NCI-H1417 (cell line): ENCODE measurements at places on chromosomes 1 and 21.
A peak's percentile ranks its signal among the peaks of the same experiment; 100 is the strongest.

GRCh38 chr1:75677443-75677842 lies 47.1 kb upstream of the ACADM start:
- DNase-seq = peak; percentile 64

DNA sequence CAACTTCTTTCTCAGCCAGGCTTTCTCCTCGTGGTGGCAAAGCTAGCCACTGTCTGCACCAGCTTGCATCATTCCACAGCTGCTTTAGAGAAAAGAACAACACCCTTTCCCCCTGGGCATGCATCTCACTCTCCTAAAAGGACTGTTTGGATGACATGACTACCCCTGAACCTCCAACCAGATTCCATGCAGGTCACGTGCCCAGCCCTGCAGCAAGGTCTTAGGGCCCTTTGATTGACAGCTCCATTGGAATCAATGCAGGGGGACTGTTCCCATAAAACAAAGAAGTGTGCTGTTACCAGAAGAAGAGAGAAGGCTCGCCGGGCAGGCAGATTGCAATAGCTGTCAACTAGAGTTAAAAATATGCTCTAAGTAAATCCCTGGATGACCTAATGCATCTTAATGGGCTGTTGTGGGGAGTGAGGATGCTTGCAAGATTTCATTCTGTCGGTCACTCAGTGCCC lies 24.4 kb downstream of the KCNA2 start:
- DNase-seq = no peak

DNA sequence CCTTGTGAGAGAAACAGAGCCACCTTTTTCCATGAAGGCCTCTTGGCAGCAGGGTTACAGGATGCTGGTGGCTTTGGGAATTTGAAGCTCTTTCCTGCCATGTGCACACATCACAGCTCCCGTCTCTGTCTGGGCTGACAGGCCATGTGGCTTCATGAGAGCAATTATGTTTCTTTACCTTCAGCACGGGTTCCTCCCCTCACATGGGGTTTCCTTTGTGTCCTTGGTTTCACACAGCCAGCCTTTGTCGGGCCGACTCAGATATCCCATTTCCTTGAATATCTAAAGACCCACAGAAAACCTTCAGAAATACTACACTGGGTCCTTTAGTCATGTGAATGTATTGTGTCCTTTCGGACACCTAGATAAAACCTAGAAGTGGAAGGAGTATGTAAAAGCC lies 7.1 kb downstream of the CLIC6 start:
- DNase-seq = peak; percentile 78

DNA sequence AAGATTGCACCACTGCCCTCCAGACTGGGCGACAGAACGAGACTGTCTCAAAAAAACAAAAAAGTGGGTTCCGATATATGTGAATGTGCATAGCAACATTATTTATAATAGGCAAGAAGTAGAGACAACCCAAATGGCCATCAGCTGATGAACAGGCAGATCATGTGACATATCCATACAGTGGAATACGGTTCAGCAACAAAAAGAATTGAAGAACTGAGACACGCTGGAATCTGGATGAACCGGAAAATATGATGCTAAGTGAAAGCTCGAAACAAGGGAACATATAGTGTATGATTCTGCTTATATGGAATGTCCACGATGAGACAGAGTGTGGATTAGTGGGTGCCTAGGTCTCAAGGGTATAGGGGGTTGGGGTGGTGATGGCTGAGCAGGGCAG lies 28.5 kb upstream of the MORC3 start:
- DNase-seq = no peak

DNA sequence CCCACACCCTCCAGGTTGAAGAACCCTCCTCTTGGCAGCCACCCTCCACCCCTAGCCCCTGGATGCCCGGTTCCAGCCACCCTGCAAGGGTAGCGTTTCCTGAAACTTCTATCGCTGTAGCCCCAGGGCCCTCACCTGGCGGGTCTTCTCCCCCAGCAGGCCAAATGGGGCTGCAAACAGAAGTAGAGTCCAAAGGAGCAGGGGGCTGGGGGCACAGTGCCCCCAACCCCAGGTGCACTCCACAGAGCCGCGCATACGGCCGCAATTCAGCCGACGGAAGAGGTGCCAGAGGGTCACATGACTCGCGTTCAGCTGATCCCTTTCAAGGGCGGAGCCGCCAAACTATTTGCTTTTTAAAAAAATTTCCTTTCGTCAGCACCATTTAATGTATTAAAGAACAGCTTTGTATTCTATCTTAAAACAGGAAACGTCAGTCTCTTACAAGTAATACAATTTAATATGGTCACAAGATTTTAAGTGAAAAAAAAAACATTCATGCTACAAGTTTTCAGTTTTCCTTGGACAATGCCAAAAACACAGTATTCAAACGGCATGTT lies at the start of gene GLMP:
Gene GLMP (minus strand): TSS at position 289 of the 557 bp plus-strand sequence. CDS start 34 bp downstream, at position 255.
- peak; percentile 62 for DNase-seq

DNA sequence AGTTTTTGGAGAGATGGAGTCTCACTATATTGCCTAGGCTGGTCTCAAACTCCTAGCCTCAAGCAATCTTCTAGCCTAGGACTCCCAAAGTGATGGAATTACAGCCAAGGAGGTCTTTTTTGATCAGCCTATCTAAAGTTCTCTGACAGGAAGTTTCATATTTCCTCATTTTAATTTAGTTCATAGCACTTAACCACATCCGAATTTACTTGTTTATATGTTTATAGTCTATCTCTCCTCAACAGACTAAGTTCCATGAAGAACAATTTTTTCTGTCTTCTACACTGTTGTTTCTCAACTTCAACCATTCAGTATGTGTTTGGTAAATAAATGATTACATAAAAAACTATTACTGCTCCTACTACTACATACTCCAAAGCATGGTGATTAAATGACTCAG lies 47.9 kb downstream of the GON4L start:
- DNase-seq = no peak

DNA sequence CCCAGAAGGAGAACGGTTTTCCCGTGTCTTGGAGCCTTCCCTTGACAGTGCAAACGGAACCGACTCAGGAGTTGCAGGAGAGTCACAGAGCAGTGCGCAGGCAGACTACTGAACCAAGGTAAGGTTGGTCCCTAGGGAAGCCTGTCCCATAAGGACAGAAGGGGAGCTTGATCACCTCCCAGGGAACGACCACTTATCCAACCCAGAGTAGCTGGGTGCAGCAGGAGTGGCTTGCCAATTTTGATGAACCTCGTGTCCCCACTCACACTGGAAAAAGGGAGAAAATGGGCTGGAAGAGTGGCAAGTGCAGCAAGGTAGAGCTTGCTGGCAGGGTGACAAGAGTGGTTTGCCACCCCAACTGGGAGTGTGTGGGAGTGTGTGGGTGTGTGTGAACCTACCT lies 95.1 kb downstream of the LIPI start:
- DNase-seq = no peak

- DNase-seq = no peak
These were observed 9.7 kb downstream of the CD2 start for GRCh38 chr1:116763787-116764465.

- DNase-seq = no peak
These were observed 86.0 kb upstream of the ZBTB40 start for GRCh38 chr1:22365331-22366295.

GRCh38 chr1:96632045-96632664 lies 89.4 kb upstream of the PTBP2 start:
- DNase-seq = no peak

GRCh38 chr1:195345149-195345548 lies 1263.1 kb downstream of the KCNT2 start:
- DNase-seq = no peak

DNA sequence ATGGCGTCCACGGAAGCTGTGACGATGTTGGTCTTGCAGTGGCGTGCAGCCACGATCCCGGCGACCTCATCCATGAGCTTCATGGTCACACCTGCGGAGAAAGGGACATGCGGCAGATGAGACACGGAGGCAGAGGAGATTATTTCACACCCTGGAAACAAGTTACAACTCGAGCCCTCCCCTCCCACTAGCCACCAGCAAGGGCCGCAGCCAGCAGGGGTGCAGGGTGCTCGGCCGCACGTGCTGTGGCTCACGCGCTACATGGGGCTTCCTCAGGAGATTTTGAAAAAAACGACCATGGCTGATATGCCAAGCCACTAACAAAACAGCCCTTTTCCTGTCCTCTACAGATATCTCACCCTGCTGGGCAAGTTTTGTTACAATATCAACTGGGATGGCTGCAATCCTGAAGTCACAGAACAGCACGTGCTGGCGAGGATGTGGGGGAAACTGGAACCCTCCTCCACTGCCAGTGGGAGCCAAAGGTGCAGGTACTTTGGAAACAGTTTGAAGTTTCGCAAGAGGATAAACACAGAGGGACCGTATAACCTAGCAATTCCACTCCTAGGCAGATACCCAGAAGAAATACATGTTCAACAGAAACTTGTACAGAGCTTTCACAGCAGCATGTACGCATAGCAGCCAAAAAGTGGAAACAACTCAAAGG lies 34.1 kb upstream of the GPR153 start:
- DNase-seq = no peak

DNA sequence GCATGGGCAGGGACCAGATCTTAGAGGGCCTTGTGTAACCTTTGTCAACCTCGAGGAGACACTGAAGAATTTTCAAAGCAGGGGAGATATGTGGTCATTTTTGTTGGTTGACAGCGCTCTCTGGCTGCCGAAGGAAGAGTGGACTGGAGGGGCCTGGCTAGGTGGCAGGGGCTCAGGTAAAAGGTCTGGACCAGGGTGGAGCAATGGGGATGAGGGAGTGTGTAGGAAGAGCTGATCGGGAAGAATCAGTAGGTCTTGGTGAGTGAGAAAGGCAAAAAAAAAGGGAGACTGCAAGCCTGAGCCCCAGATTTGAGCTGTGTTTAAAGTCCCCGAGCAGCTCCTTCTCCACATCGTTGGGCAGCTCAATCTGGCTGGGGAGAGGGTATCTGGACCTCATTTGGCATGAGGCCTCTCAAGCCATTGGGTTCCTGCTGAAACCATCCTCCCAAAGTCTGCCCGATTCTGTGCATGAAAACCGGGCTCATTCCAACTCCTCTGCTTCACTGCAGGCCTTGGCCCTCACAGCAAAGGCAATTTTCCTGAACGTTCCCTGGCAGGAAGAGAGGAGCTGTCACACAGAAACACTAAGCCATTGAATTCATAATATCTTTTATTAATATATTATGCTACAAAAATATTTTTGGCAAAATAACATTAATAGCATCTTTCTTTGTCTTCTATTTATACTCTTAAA lies 237.1 kb downstream of the TRABD2B start:
- no peak for DNase-seq

DNA sequence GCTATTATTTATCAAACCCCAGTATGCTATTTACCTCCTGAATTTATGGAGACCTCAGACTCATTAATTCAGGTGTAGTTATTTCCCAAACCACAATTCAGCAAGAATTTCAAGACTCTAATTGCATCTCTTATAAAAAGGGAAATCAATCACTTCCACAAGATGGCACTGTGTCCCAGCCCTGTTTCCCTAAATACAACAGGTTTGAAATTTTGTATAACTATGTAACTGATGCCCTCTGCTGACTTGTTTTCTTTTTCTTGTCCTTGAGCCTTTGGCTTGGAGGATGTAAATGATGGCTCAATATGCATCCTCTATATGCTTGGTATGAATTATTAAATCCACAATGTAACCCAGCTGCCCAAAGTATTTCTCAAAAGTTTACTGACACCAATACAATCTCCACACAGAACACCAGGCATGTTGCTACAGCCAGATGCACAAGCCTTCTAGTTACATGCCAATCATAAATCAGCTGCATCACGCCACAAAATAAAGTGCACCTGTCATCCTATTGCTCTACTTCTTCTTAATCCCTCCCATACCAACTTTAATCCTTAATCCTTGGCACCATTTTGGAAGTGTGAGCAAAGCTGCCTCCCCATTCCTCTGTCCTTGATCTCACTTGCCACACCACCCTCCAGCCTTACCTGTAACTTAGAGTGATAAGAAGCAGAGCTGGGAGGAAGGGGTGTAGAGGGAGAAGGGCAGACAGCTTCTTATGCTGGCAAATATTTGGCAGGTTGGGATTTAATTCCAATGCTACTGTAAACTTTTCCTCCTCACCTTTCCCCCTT lies 9.0 kb downstream of the C1orf105 start:
- DNase-seq = peak; percentile 82

DNA sequence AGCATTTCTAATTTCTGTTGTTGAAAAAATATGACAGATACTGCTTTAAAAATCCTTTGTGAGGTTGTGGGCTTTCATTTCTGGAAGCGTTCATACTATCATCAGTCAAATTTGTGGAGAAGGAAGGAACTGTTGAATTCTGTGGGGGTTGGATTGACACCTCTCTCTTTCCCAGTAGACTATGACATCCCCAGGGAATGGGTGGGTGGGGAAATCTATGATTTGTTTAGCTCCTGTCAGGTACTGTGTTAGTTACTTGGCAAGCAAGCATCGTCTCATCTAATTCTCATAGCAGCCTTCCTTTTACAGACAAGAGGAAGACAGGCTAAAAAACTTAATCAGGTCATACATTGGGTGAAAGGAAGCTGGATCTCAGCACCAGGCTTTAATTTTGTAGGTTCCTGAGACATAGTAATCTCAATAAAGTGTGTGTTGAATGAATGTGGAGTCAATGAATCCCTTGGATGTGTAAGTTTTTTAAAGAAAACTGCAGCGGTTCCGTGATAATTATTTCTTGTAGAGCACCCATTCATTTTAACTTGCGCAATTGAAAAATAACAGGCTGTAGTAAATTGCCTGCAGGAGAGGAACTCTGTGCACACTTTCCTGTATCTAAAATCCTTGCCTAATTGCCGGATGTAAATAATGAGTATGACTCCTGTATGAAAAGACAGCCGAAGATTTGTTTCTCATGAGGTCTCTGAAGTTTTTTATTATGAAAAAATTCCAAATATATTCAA lies 60.6 kb downstream of the MYOM3 start:
- DNase-seq = no peak

- no peak for DNase-seq
These were observed 256.8 kb downstream of the RHOU start for GRCh38 chr1:228992044-228992443.

- DNase-seq = peak; percentile 54
These were observed 431 bp downstream of the ARPC5 start for GRCh38 chr1:183635099-183635605.

- peak; percentile 17 for DNase-seq
These were observed 77.2 kb upstream of the USH2A start for GRCh38 chr1:216500273-216500967.

GRCh38 chr1:119885903-119886783 lies 10.2 kb downstream of the ADAM30 start:
- DNase-seq = peak; percentile 4

GRCh38 chr1:10401281-10401680 lies 2.4 kb downstream of the PGD start:
- DNase-seq = no peak

DNA sequence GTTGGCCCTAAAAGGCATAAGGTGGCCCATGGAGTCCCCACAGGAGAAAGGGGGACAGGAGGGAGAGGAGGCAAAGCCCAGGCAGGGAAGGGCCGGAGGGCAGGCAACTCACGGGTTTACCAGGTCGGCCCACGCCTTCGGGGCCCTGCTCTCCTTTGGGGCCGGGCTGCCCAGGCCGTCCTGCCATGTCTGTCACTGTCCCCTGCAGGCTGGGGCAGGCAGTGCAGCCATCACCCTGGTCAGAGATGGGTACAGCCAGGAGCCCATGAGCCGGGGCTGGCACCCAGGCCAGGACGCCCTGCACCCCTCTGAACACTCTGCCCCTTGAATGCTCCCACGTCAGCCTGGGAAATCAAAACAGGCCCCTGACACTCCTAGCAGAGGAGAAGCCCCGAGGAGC lies 19.8 kb downstream of the COL16A1 start:
- DNase-seq = no peak
